Ecto neural progenitor cell (in vitro differentiated cells): ENCODE measurements at places on chromosomes 2 and 18.

- DNase-seq, result no peak
These were observed 70.0 kb downstream of the HS1BP3 start for GRCh38 chr2:20580690-20581437.

GRCh38 chr2:222944971-222945740, 84.3 kb downstream of the ACSL3 start:
- no peak for DNase-seq

GRCh38 chr2:160253440-160254188, 53.5 kb upstream of the ITGB6 start:
- no peak for DNase-seq

DNA sequence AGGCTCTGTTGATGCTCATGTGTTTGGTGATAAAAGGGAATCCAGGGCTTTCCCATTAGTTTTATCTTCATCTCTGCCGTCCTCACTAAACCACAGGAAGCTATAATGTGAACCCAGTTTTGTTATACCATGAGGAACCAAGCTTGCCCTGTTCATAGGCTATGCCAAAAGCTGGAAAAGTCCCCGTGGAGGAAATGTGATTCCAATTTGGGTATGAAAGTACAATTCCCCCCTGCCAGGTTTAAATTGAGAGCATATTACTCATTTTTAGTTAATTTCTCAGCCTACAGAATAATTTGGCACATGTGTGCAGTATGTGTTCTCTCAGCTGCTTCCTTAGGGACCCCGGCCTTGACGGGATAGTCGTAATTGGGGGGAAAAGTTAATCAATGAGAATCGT, 327.4 kb downstream of the RND3 start:
- DNase-seq, result no peak

DNA sequence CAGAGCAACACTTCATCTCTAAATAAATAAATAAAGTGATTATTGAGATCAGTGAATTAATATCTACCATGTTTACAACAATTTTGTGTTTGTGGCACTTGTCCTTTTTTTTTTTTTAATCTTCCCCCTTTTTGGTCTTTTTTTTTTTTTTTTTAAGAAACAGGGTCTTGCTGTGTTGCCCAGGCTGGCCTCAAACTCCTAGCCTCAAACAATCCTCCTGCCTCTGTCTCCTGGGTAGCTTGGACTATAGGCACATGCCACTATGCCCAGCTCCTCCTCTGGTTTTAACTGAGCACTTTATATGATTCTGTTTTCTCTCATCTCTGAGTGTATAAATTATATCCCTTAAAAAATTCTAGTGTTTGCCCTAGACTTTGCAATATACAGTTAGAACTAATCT, 30.3 kb downstream of the SLC4A5 start:
- no peak for DNase-seq

DNA sequence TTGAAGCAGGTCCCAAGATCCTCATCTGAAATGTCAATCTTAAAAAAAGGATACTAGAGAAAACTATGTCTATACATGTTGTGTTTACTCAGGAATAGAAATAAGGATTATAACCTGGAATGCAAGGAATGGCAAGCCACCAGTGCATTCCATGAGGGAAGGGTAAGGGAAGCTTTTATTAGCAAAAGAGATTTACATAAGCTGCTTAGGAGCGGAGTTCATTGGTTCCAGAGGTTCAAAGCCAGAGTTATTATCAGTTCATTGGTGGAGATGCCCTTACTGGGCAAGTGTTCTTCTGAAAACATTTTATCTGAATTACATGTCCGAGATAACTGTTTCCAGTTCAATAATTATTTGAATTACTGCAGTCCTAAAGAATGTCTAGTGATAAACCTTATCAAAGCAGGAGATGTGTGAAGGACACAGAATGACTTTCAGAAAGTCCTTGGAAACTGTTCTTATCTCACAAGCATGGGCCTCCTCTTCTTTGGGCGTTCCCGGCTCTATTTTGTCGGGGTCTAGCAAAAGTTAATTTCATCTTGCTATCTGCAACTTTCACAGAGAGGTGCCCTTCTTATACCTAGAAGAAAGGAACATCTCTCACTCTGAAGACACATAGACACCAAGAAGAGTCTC, 23.5 kb downstream of the COMMD1 start:
- no peak for DNase-seq

DNA sequence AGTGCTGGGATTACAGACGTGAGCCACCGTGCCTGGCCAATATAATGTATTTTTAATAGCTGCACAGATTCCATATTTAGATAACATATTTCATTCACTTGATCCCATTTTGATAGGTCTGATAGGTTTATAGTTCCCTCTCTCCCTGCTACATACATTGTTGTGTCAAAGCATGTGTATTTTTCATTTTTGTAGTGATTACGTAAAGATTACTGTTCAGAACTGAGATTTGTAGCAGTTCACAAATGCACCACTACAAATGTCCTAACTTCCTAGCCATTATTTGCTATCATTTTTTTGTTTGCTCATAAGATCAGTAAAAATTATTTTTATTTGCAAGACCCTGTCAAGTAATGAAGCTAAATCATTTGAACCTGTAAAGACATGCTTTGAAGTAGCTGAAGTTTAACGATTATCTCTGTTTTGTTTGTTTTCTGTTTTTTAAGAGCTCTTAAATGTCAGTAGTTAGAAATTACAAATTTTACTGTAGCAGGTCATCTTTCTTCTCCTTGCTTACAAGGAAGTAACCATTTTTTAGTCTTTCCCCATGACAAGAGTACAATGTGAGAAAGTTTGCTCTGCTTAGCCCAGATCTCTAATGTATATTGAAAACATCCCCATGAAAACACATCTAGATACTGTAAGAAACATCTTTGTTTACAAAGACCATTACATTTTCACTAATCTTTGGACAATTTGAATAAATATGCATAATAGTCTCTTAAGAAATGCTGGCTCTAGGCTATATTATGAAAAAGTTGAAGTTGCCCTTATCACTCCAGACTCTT, 54.1 kb downstream of the EML4 start:
- DNase-seq, result no peak

DNA sequence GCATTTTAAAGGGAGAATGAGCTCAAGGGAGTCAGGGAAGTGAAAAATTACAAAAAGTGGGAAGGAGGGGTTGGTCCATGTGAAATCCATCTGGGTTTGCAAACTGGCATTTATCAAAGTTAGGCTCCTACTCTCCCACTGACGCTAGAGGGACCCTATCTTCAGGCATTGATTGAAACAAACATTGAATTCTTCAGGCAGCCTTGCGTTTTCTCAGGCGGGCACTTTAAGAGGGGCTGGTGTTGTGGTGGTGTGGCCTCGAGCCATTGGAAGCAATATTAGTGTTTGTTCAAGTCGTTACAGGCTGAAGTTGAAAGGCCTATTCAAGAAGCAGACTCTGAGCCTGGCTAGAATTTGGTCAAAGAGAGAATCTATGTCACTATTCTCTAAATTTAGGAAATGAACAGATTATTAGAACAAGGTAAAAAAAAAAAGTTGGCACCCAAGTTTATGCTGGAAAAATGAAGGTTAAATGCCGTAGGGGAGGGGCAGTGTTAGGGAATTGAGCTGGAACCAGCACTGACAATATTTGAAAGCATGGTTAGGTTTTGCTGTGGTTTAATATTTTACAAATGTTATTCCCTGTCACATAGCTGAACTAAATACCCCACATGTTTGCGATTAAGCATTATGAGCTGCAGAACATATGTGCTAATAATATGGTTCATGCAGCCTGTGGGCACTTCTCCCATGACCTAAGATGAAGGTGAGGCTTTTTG, 36.8 kb downstream of the STON1 start:
- DNase-seq, result no peak
